ENCODE measurements at places on chromosomes 1 and 21.

DNA sequence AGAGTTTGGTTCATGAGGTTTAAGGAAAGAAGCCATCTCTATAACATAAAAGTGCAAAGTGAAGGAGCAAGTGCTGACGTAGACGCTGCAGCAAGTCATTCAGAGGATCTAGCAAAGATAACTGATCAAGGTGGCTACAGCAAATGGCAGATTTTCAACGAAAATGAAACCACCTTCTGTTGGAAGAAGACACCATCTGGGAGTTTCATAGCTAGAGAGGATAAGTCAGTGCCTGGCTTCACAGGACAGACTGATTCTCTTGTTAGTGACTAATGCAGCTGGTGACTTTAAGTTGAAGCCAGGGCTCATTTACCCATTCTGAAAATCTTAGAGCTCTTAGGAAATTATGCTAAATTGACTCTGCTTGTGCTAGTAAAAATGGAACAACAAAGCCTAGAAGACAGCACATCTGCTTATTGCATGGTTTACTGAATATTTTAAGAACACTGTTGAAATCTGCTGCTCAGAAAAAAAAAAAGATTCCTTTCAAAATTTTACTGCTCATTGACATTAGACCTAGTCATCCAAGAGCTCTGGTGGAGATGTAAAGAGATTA, 10.5 kb downstream of the MAEL start:
- DNase-seq: no peak

GRCh38 chr1:184052194-184052559, 647 bp downstream of the TSEN15 start:
- DNase-seq: no peak

- DNase-seq: no peak
Measured at GRCh38 chr1:43913051-43913501, 20.5 kb upstream of the ARTN start.

GRCh38 chr1:12219800-12220199, 10.0 kb upstream of the VPS13D start:
- DNase-seq: no peak

DNA sequence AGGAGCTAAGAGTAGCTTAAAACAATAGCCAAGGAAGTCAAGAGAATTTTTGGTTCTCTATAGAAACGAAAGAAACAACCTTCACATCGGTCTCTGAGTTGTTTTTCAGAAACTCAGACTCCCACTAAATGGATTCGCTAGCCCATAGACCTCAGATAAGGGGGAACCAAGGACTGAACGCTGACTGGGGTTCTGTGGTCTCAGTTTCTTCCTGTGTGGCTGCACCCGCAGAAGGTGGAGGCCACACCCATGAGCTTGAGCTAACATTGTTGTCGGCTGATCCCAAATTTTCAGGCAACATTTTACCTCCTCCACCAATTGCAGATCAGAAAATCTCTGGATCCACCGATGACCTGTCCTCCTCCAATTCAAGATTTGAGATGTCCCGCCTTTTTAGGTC, 456.1 kb downstream of the AJAP1 start:
- DNase-seq: no peak
